Stimulated activated CD4-positive, alpha-beta T cell treated with anti-CD3 and anti-CD28 coated beads, Interleukin-15, amount 100 ng/mL, for 48 hours (primary cell): ENCODE measurements at places on chromosomes 5 and 9.

- no peak for DNase-seq
These were observed 145.0 kb downstream of the ROR2 start for GRCh38 chr9:91805031-91805430.

- no peak for DNase-seq
These were observed 73.7 kb downstream of the SLC1A3 start for GRCh38 chr5:36680066-36680465.

DNA sequence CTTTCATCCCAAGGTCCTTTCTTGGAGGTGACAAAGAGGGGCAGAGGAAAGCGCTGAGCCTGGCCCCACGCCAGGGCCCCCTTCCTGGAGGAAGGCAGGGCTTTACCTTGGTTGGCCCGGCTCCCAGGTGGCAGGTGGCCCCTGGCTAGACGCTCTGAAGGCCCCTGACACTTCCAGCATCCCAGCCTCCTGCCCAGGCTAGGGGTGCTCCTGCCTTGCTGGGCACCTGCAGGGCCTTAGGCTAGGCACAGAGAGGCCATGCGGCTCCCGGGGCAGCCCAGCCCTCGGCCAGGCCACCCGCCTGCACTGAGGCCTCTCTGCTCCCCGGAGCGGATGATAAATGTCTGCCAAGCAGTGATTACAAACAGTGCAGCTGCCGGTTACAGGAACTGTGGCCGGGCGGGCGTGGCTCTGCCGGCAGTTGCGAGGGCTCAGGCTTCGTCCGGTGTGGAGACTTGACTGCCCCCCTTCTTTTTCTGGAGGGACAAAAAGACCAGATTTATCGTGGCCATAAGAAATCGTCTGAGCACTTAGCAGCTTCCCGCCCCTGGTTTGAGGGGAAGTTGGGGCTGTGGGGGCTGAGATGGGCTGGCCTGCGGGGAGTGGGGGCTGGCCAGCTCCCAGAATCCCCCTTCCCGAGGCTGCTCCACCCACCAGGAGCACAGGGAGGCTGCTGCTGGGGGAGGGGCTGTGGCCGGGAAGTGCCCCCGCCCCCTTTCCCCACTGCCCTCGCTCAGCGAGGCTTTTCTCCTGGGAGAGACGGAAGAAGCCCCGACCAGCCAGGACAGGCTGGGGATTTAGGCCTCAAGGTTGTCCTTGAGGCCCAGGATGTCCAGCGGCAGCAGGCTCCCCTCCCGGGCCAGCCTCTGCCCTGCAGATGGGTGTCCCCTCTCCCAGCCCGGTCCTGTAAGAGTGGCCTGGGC lies 31.6 kb upstream of the UBAC1 start:
- no peak for DNase-seq

GRCh38 chr5:134178096-134178419 lies 1.3 kb upstream of the SKP1 start:
- DNase-seq = no peak

GRCh38 chr9:87350915-87351314 lies 146.8 kb upstream of the DAPK1 start:
- DNase-seq = no peak

- DNase-seq = no peak
These were observed 36.6 kb downstream of the DMRT3 start for GRCh38 chr9:1013021-1013420.

GRCh38 chr9:20358207-20358606 lies 264.1 kb downstream of the MLLT3 start:
- DNase-seq = no peak

GRCh38 chr5:154368041-154368800 lies 77.6 kb upstream of the SAP30L start:
- no peak for DNase-seq

DNA sequence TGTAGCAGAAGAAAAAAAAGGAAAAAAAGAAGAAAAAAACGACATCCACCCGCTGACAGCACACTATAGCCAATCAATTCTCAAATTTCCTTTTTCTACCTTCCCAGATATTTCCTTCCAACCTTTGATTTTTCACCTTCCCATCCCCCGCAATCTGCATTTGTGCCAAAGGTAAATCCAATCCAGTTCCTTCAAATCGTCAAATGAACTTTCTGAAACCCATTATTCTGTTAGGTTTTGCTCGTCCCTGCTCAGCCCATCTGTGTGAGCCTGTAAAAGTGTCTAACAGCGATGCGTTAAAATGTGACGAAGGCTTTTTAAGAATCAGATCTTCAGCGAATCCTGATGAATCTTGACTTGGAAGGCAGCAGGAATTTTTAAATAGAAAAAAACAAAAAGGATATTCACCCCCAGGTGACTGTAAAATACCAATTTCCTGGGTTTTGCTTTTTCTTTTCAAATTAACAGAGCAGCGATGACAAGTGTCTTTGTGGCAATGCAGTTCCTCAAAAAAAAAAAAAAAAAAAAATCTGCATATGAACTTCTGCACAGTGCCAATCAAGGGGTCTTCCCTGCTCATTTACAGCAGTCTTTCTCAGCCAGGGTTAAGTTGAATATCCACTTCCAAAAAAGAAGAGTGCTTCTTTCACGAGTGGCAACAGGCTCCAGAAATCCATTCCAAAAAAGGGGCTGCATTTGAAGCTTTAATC lies 367 bp upstream of the SHC3 start:
- DNase-seq = no peak

- no peak for DNase-seq
These were observed 126.0 kb downstream of the TMEM174 start for GRCh38 chr5:73298772-73299630.

DNA sequence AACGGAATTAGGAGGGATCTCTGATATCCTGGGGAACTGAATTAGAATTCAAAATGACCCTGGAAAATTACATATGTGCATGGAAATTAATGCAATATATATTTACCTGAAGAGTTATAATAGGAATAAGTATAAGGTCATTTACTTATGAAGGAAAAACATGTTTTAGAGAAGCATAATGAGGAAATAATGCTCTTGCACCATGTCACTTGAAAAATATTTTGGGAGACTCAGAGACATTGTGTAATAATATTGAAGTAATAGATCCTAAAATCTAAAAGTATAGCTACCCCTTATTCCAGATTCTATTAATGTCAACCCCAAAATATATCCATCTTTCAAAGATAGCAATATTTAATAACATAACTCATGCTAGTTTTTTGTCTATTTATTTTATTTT lies 28.4 kb downstream of the SPZ1 start:
- DNase-seq = no peak

- DNase-seq = no peak
These were observed 60.1 kb upstream of the CLINT1 start for GRCh38 chr5:157918811-157919742.

- no peak for DNase-seq
These were observed 147.9 kb downstream of the PLPPR1 start for GRCh38 chr9:101176384-101176783.

DNA sequence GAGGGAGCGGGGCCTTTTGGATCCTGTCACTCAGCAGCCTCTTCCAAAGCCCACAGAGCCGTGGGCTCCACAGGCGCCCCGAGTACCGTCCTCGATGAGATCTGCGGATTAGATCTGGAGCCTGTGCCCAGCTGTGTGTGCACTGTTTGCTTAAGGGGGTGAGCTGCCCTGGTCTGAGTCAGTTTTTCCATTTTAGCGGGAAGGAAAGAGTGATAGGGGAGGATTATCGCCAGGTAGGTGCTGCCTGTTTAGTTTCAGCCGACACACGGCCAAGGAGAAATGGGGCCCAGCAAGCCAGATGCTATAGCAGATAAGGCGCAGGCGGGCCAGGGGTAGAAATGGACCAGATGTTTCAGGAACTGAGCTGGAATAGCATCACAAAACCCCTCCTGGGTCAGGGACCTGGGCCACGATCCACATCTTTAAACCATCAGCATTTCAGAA lies 18.1 kb downstream of the COL5A1 start:
- DNase-seq = no peak

GRCh38 chr5:1197876-1198666 lies 3.3 kb upstream of the SLC6A19 start:
- DNase-seq = no peak

GRCh38 chr9:134930398-134930797 lies 12.7 kb upstream of the FCN1 start:
- DNase-seq = no peak

DNA sequence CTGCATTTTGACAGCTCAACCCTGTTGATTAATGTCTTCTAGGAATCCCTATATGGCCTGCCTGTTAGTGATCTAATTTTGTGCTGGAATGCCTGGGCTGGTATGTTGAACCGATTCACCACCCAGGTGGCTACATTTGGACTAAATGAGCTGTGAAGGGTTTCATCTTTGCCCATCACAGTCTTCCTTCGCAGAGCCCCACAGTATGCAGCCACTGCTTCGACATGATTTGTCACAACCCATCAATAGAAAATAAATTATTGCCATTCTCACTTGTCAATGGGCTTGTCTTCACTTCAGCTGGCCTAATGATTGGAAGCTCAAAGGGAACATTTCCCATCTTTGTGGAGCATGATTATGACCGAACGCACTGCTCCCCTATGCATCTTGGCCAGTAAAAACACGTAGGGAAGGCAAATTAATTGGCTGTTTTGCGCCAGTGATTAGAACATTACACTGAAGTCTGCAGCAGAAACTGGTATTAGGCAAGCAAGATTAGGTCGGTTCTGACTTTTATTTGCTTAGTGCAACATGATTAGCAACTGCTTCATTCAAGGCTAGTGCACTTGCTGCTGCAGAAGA lies 408.5 kb downstream of the KIAA0825 start:
- DNase-seq = no peak

DNA sequence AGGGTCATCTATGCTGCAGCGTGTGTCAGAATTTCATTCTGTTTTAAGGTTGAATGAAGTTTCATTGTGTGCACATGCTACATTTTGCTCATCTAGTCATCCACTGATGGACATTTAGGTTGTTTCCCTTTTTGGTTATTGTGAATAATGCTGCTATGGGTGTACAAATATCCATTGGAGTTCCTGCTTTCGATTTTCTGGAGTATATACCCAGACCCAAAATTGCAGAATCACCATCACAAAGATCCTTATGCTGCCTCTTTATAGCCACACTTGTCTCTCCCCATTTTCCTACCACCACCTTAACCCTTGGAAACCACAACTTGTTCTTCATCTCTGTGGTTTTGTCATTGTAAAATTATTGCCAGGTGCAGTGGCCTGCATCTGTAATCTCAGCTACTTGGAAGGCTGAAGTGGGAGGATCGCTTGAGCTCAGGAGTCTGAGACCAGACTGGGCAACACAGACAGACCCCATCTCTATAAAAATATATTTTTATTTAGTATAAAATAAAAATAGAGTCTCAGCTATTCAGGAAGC lies 166.2 kb downstream of the HSD17B3 start:
- no peak for DNase-seq

GRCh38 chr9:135555203-135555602 lies 6.4 kb upstream of the PAEP start:
- no peak for DNase-seq

DNA sequence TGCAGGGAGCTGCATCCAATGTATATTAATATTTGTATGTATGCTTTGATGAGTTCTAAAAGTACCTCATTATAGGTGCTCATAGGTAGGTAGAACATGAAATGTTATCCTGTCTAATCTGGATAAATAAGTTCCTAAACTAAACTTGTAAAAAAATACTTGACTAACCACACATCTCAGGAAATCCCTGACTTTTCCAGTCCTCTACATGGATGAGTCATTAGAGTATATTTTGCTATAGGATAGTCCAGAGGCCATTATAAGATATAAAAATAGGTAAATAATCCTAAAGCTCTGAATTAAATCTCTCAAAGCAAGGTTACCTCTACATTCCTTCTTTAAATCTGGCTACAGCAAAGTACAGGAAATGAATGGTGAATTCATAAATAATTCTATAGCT lies 404.3 kb downstream of the RAB3C start:
- no peak for DNase-seq

DNA sequence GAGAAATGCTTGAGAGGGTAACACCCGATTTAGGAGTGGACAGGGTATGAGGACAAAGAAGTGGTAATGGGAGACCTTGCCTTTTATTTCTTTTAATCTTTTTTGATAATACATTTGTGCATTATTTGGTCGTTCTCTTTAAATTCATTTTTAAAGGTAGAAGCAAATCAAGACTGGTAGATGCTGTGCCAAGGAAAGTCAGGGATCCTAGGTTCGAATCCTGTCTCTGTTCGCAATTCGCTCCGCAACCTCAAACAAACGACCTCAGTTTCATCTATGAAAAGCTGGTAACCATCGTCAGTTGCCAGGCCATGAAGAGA lies 353 bp upstream of the TMED9 start:
- DNase-seq = no peak

GRCh38 chr9:68705531-68706362 lies 707 bp downstream of the PIP5K1B start:
- DNase-seq = no peak

- no peak for DNase-seq
These were observed 17.1 kb downstream of the VPS13A start for GRCh38 chr9:77194423-77194822.

- no peak for DNase-seq
These were observed 3.1 kb upstream of the LRRC70 start for GRCh38 chr5:62575489-62575888.

DNA sequence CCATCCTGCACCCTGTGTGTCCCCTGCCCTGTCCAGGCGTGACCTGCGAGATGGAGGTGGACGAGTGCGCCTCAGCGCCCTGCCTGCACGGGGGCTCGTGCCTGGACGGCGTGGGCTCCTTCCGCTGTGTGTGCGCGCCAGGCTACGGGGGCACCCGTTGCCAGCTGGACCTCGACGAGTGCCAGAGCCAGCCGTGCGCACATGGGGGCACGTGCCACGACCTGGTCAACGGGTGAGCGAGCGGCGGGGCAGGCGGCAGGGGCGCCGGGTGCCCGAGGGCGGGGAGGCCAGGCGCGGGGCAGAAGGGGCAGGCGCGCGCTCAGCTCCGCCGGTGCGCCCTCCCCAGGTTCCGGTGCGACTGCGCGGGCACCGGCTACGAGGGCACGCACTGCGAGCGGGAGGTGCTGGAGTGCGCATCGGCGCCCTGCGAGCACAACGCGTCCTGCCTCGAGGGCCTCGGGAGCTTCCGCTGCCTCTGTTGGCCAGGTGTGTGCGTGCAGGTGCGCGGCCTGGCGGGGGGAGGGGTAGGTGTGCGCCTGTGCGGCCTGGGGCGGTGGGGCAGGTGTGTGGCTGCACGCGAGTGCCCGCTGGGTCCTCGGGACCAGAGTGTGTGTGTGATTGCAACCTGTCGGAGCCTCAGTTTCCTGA lies 10.0 kb downstream of the CRB2 start:
- no peak for DNase-seq

DNA sequence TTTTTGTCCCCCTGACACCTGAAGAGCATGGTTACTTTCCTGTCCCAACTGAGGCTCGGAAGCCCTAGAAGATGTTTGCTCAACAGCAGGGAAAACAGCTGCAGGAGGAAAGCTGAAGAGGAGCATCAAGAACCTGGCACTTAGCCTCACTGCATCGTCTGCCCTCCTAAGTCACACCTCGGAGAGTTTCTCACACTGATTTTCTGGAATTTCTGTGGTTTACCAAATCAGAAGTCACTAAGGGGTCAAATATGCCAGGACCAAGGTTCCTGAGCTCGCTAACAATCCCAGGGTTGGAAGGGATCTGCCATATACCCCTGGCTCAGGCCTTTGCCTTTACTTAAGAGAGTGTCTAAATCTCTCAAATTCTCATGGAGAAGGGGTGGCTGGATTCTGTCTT lies 5.3 kb downstream of the IL12B start:
- DNase-seq = no peak
